Kidney (tissue), 22 donors: ENCODE measurements at places on chromosomes 2 and 18. TPM values are rescaled to one million over a fixed set of nuclear protein-coding genes. Genes with fewer than 3 reads are reported as not detected.

TRIM43 gene
- not detected for polyA plus RNA-seq

UGT1A4 gene
- 0.84 TPM for polyA plus RNA-seq

MBOAT2 gene
- 15.9 TPM for polyA plus RNA-seq

ABCG5 gene
- polyA plus RNA-seq: not detected

OSGEPL1 gene
- 8.0 TPM for polyA plus RNA-seq

DNA sequence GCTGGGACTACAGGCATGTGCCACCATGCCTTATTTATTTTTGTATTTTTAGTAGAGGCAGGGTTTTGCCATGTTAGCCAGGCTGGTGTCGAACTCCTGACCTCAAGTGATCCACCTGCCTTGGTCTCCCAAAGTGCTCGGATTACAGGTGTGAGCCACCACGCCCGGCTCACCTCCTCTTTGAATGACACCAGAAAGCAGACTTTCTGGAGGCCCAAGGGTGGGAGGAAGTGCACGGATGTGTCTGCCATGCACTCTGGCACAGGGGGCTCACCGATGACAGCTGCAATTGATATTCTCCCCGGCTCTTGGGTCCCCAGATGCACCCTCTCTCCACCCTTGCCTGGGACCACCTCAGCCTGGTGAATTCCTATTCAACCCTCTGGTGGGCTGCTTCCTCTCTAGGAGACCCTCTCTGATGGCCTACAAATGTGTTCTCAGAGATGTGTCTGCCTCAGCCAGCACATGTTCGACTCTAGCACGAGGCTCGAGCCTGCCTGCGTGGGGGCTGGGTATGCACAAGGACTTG, 87.3 kb downstream of the SEPTIN10 start:
- DNase-seq: peak; percentile 18

- DNase-seq: peak; percentile 66
These were observed 2.1 kb downstream of the PROM2 start for GRCh38 chr2:95276244-95276887.

DNA sequence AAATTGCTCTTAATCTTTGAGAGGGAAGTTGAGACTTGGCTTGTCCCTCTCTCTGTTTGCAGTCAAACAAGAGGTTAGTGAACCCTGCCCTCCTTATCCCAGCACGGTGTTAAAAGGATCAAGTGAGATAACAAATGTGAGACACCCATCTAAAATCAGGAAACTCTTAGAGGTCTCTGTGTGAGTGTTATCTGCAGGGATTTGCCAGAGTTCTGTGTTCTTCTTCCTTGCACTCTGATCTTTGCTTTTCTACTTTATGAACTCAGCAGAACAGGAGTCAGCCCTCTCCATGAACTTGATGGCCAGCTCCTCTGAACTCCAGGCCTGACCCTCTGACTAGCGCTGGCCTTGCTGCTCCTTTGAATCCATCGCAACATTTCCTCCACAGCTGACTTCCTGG, 123.8 kb downstream of the NCKAP5 start:
- DNase-seq: no peak

GRCh38 chr2:70668911-70669310, 99.1 kb downstream of the ADD2 start:
- DNase-seq: no peak

GRCh38 chr2:157725846-157726245, 97.2 kb upstream of the ACVR1C start:
- no peak for DNase-seq

DNA sequence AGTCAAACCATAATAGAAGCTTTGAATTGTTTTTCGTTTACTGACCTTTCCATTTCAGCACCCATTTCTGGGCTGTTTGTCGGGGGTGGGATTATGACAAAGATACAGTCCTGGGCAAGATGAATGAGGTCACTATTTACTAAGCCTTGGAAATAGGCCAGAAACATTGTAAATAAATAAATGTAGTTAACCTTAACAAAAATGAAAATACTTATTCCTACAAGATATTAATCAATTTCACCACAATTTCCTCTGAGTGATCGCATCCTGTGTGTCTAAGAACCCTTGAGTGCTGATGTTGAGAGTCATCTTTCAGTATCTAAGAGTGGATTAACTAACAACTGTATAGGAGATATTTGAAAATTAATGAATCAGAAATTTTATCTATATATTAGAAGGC, 14.0 kb downstream of the ITGA4 start:
- DNase-seq: no peak

DNA sequence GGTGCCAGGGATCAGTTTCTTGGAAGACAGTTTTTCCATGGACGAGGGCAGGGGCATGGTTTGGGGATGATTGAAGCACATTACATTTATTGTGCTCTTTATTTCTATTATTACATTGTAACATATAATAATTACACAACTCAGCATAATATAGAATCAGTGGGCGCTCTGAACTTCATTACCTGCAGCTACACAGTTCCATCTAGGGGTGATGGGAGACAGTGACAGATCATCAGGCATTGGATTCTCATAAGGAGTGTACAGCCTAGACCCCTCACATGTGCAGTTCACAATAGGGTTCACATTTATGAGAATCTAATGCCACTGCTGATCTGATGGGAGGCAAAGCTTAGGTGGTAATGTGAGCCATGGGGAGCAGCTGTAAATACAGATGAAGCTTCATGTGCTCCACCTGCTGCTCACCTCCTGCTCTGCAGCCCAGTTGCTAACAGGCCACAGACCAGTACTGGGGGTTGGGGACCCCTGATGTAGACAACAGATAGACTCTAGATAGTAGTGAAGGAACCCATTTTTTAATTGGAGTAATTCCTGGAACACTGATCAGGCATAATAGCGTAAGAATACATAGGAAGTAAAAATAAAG, 41.5 kb upstream of the MC4R start:
- no peak for DNase-seq

DNA sequence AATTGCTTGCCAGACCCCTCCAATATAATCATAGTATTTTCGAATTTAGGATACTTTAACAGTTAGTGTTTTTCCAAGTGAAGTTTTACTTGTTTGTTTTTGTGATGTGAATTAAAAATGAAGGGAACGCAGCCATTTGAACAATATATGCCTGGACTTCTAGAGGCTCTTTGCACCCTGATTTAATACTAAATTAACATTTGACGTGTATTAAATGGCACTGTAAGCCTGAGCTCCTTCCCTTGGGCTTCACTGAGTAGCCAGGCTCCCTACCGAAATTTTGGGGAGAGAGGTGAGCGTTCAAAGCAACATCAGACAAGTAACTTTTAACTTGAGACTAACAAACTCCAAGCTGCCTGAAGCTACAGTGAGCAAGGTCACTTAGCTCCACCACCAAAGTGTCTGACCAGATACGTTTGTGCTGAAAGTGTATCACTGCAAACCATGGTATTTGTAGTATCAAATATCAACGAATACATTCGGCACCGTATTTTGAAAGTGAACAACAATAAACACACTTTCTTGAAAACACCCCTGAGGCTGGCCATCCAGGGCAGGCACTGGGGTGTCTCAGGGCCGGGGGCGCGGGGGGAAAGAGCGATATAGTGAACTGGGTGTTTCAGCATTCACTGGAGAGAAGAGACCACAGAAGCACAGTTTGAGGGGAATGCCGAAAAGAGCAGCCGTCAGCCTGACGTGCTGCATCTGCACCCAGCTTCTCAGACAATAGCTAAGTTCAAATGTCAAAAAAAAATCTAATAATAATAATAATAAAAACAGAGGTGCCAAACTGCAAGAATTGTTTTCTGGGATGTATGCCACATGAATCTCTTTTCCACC, 7.7 kb upstream of the POU3F3 start:
- DNase-seq: no peak

- no peak for DNase-seq
These were observed 97.8 kb downstream of the TMEM18 start for GRCh38 chr2:579351-579886.

GRCh38 chr2:64635976-64636911, 17.5 kb downstream of the SERTAD2 start:
- DNase-seq: peak; percentile 65

GRCh38 chr18:25503567-25504081, 151.7 kb upstream of the ZNF521 start:
- peak; percentile 85 for DNase-seq

GRCh38 chr2:7660816-7661215, 743.6 kb downstream of the RNF144A start:
- no peak for DNase-seq

- DNase-seq: no peak
These were observed 14.1 kb downstream of the CTDP1 start for GRCh38 chr18:79693561-79694205.

- DNase-seq: no peak
These were observed 71.6 kb upstream of the SPTBN1 start for GRCh38 chr2:54384301-54385203.
